ENCODE measurements at places on chromosomes 12 and 14. TPM values are rescaled to one million over a fixed set of nuclear protein-coding genes. Genes with fewer than 3 reads are reported as not detected.

DNA sequence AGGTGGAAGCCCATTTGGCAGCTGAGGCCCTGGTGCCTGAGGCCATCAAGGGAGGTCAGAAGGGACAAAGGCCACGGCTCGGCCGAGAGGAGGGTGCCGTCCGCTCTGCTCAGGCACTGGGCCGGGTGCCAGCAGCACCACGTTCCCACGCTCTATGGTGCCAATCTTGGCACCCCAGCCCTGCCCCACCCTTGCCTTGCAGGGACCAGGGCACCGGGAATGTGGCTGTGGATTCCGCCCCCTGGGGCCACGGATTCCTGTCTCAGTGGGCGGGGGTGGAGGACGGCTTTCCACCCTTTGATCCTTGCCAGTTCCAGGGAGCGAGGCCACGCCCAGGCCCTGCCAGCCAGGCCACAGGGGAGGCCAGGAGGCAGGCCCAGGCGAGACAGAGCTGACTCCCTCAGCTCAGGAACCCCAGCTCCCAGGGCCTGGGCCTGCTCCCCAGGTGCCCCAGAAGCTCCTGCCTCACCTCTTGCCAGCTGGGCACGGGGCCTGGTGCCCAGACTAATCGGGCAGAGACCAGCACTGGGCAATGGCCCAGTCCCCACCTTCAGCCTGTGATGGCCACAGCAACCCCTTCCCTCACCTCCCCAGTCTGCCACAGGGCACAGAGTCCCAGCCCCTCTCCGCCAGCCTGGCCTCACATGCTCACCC, 26.4 kb upstream of the GPR132 start:
- peak; percentile 87 for DNase-seq

- DNase-seq = no peak
Observed at GRCh38 chr12:105616971-105617540, 286.6 kb downstream of the C12orf75 start.

DNA sequence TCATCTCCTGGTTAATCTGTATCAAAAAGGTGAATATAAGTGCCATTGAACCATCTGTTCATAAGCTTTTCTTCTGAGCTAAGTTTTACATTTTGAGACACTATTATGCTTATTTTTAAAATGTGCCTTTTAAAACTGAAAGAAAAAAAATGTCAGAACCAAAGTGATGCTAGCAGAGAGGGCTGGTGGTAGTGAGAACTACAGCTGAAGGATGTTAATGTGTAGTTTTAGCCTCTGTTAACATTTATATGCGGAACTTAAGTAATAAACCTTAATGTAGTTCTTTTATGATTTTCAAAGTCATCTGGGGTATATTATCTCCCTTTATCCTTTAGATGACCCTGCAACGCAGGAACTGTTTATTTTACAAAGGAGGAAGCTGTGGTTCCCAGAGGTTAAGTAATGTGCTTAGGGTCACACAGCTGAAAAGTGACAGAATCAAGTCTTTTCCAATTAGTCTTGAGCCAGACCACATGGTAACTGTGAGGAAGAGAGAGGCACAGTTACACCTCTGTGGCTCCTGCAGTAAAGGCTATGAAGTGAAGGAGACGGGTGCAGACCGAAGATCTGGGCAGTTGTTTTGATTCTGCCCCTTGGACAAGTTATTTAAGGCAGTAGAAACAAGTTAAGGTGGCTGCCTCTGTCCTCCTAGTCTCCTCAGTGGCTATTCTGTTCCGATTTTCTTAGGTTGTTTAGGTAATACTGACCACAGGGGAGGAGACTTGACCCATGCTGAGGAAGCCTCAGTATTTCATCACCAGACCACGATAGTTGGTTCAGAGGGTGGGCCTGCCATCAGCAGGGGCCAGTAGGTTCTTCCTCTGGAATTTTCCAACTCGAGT, 23.9 kb downstream of the GNG2 start:
- DNase-seq = peak; percentile 66

DNA sequence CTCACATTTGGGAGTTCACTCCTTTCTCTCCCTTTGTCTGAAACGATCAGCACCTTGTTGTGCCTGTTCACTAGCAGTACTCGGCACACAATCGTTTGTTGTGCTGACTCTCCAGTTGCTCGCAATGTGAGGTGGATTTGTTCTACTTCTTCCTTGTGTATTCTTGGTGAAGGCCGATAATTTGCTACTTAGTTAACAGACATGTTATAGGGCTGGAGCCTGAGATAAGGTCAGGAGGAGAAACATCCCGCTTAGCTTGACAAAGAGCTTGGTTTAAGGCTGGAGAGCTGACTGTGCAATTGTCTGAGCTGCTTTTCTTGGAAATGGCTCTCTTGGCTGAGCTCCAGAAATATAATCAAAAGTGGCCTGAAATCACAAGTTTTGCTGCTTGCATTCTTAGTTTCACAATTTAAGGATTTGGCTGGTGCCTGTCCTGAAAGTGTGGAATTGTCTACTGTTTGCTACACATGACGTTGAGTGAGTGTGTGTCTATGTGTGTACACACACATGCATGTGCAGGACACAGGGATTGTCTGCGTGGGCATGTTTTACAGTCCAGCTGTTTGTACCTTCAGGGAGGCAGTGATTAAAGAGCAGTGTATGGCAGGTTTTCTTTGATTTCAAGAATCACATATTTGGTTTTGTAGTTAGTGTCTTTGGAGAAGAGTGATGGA, 77.7 kb downstream of the ARF6 start:
- DNase-seq = peak; percentile 42

DNA sequence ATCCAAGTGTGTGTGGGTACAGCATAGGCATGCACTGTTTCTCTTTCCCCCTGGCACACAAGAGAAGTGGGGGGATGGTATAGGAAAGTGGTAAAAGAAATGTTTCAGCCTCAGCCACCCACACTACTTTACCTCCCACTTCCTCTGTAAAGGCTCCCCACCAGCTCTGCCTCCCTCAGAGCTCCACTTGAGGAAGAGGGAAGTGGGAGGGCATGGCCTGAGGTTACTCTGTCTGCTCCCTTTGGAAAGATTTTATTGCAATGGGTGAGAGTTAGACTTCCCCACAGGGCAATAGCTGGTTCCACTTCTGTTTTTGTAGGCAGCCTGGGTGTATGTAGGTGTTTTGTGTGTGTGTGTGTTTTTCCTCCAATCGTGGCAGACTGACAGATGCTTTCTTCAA, 145.3 kb downstream of the SSPN start:
- DNase-seq = peak; percentile 21

DNA sequence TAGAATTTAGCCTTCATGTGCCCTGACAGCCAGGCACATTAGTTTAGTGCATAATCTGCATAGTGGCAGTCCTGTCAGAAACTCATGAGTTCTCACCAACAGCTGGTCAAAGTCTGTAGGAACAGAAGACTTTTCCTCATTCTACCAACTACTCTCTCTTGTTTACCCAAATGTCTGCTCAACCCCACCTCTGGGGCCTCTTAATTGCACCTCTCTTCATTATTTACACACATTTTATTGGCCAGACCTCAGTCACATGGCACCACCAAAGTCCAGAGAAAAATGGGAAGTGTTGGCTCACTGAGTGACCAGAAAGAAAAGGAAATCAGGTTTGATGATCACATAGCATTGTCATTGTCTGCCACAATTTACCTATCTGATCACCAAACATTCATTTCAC, 114.6 kb upstream of the PLXNC1 start:
- DNase-seq = no peak

GRCh38 chr12:115232455-115233156, 548.6 kb upstream of the TBX3 start:
- DNase-seq = no peak

DNA sequence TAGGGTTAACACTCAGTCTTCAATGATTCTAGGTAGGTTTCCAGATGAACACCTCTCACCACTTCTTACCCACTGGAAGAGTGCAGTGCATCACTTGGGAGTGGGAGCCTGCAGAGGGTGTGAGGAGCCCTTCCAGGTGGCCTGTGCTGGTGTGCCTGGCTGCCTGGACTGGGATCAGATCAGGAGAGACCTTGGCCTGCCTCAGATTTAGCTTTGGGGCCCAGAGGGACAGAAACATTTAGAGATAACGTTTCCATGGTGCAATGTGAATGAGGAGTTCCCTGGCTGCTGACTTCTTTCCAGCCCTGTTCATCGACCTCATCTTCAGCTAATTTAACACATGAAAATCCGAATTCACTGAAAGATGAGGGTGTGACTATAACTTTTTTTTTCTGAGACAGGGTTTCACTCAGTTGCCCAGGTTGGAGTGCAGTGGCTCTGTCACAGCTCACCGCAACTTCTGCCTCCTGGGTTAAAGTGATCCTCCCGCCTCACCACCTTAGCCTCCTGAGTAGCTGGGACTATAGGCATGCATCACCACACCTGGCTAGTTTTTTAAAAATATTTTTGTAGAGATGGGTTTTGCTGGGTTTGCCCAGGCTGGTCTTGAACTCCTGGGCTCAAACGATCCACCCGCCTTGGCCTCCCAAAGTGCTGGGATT, 53.6 kb downstream of the SUSD6 start:
- no peak for DNase-seq

GRCh38 chr12:5898874-5899273, 46.2 kb downstream of the ANO2 start:
- DNase-seq = no peak

GRCh38 chr12:90868626-90869025, 86.3 kb downstream of the CCER1 start:
- DNase-seq = no peak

GRCh38 chr12:28367993-28368392, 177.7 kb downstream of the CCDC91 start:
- DNase-seq = no peak

- peak; percentile 69 for DNase-seq
Observed at GRCh38 chr14:105414456-105415371, 4.9 kb upstream of the MTA1 start.

DNA sequence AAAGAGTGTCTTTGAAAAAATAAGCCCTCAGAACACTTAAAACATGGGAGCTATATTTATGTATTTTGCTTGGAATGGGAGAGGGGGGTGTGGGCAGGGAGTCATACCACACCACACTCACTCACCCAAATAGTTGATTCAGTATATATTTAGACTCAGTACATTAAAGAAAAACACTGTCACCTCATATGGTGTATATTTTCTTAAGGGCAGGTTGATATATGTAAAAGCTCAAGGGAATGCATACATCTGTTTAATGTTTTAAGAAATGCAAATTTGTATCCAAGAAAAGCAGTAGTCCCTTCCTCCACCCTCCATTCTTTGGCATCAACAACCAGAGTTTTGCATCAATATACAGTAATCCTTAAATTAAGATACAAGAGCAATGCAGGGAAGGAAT, 1.4 kb downstream of the NFYB start:
- DNase-seq = no peak

DNA sequence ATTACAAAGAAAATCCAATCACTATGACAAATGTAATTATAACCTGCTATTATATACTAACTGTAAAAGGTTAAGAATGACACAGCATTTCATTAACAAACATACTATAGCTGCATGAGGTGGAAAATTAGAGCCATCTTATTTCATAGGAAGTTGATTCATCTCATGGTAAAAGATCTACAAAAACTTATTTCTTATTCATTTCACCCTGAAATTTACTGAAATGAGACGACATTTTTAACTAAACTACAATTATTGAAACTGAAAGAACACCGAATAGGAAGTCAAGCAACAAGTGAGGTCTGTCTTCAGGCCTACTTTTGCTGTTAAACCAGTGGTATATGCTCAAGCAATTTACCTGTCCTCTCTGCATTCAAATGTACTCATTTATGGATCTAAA, 87.2 kb downstream of the CEP83 start:
- DNase-seq = no peak

DNA sequence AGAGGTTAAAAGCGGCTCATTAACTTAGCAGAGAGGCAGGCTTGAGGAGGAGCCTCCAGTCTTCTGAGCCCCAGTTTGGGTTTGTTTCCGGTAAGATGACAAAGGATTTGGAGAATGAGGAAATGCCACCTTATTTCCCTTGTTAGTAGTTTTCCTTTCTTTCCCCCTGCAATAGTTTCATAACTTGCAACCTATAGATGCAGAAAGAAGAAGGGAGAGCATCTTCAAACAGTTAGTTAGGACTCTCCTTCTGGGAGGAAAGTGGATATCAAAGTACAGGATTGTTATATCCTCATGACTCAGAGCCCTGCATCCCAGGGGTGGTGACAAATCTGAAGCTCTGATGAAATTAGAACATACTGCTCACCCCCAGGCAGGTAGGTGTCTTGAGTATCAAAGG, 180.7 kb upstream of the SLC38A2 start:
- DNase-seq = no peak

DNA sequence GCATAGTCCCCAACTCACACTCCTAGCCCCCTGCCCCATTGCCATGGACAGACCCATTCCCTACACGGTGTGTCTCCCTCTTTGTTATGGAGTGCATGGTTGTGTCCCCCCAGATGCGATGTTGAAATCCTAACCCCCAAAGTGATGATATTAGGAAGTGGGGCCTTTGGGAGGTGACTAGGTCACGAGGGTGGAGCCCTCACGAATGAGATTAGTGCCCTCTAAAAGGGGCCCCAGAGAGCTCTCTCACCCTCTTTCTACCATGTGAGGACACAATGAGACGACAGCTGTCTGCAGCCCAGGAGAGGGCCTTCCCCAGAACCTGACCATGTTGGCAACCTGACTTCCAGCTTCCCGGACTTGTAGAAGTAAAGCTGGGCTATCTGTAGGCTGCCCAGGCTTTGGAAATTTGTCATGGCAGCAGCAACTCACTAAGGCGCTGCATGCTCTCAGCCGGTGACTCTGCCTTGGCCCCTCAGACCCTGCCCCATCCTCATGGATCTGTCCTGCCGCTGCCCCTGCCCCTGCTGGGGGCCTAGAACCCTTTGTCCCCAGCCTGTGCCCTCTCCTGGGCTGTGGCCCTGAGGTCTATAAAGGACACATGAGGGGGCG, 318.1 kb upstream of the RTL1 start:
- peak; percentile 1 for DNase-seq

DNA sequence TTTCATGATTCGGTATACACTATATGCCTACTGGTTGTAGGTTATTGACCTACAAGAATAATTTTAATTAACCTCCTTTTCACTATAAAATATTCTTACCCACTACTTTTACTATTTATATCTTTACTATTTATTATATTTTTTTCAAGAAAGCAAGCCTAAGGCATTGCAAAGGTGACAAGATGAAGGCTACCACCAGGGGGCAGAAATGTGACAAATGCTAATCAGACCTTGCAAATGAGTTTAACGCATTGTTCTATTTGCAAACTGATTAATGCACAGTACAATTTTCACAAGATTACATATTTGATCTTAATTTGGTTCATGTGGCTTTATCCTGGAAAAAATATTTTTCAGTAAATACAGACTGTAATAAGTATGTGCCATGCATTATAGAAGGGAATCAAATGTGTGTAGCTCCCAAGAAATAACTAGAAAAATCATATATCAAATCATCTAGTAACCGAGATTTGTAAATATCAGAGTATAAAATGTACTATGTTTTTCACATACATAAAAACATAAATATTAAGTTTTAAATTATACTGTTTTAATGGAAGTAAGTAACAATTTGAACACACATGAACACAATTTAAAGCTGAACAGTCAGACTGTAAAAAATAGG, 107.0 kb downstream of the ADAMTS20 start:
- peak; percentile 73 for DNase-seq

Gene SRRM4
- total RNA-seq = 2.6 TPM

Gene SERPINA5
- not detected for total RNA-seq

Gene KRT79
- total RNA-seq = not detected

Gene BCL2L14
- total RNA-seq = 16.1 TPM

Gene CMKLR1
- total RNA-seq = 6.4 TPM

Data from stomach (tissue), 19 donors.